ENCODE measurements at places on chromosomes 13 and 19.

GRCh38 chr13:110405597-110406450 lies 98.7 kb downstream of the COL4A2 start:
- DNase-seq: no peak

GRCh38 chr13:28953714-28954418 lies 133.7 kb downstream of the MTUS2 start:
- no peak for DNase-seq

- no peak for DNase-seq
Measured at GRCh38 chr13:91280801-91281200, 66.7 kb upstream of the MIR17HG start.

- DNase-seq: no peak
Measured at GRCh38 chr13:25352230-25352629, 19.5 kb upstream of the ATP8A2 start.

DNA sequence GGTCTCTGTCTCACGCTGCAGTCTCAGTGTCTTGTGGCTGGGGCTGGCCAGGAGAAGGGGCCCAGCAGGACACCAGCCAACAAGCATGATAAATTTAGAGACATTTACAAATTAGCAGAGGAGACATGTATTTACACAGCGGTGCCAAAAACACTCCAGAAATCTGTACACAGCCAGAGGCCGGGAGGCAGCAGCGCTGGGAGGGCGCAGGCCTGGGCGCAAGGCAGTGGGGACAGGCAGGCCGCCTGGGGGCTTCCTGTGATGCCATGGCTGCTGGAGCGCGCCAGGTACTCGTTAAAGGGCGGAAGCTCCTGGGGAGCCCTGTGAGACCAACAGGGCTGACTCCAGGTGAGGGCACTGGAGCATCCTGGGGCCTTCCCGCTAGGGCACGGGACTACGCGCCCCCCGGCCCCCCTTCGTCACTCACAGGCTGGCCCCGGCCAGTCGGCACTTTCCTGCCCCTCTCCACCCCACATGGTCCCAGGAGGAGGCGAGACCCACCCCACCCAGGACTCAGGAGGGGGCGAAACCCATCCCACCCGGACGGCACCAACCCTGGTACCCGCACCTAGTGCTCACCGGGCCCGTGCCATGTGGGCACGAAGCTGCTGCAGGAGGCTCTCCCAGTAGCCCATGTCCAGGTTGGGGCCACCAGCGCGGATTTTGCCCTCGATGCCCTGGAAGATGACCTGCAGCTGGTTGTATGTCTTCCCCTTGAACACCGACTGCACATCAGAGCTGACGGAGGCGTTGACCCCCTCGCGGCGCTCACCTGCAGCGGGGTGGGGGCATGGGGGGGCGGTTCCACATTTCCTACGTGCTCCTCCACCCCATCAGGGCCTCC lies 7.4 kb upstream of the TBXA2R start:
- DNase-seq: no peak

GRCh38 chr13:71829547-71829946 lies 37.5 kb downstream of the DACH1 start:
- no peak for DNase-seq

DNA sequence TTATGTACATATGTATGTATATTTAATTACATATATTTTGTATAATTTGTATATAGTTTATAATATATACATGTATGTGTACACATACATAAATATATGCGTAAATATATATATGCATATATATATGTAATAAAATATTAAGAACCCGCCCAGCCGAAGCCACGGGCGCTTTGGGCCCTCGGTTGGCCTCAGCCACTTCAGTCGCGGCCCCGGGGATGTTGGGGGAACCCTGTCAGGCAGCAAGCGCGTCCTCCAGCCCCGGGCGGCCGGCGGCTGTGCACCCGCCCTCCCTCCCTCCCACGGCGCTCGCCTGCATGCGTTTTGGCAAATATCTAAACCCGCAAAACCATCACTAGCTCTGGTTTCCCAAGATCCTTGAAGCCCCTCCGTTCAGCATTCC lies 7.9 kb upstream of the ZNF606 start:
- no peak for DNase-seq

- no peak for DNase-seq
Measured at GRCh38 chr13:64640002-64640401, 2590.1 kb downstream of the PCDH9 start.

DNA sequence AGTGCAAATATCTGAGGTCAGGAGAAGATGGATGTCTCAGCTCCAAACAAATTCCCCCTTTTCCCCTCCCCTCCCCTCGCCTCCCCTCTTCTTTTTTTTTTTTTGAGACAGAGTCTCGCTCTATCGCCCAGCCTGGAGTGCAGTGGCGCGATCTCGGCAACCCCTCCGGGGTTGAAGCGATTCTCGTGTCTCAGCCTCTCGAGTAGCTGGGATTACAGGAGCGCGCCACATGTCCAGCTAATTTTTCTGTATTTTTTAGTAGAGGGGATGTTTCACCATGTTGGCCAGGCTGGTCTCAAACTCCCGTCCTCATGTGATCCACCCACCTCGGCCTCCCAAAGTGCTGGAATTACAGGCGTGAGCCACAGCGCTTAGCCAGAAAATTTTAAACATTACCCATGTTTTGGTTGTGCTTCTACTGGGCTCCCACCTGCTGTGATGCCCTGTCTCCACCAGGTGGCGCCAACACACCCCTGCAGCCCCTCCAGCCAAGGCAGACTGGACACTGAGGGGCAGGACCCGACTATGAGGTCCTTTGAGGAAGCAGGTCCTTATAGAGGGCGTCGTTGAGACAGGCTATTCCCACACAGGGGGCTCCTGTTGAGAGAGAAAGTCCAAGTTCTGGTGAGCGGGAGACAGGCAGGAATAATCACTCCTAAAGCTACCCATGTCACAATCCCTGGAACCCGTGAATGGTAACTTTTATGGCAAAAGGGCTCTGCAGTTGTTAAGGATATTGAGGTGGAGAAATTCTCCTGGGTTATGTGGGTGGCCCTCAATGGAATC lies 6.3 kb downstream of the ERICH4 start:
- DNase-seq: peak; percentile 76

- DNase-seq: peak; percentile 59
Measured at GRCh38 chr19:13207846-13208671, 57.8 kb downstream of the IER2 start.

GRCh38 chr13:102751886-102752285 lies 21.7 kb downstream of the TEX30 start:
- DNase-seq: no peak

DNA sequence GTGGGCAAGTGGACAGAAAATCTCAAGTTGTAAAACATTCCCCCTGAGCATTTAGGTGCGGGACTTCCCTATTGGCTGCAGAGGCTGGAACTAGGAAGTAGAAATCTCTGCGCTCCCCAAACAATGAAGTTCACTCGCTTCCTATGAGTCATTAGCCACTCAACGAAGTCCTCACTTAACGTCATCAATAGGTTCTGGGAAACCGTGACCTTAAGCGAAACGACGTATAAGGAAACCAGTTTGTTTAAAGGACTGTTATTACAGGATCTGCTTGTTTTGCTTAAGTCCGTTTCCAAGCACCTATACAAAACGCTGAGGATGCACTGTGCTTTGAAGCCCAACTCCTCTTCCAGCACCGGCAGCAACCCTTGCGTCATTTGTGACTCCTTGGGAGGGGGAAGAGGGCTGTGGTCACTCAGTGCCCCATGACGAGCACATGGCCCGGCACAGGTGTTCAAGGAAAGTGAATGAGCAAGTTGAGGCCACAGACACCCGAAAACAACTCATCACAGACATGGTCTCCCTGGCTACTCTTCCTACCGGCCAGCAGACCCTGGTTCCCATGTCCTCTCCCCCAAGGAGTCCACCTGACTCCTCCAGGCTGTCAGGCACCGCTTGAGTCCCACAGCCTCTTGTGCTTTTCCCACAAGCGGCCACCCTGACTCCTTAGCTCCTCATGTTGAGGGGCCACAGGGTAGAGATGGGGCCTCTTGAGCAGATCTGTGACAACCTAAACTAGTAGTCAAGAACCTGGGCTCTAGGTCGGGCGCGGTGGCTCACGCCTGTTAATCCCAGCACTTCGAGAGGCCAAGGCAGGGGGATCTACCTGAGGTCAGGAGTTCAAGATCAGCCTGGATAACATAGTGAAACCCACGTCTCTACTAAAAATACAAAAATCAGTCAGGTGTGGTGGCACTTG lies 4.8 kb downstream of the RPS16 start:
- DNase-seq: peak; percentile 55

DNA sequence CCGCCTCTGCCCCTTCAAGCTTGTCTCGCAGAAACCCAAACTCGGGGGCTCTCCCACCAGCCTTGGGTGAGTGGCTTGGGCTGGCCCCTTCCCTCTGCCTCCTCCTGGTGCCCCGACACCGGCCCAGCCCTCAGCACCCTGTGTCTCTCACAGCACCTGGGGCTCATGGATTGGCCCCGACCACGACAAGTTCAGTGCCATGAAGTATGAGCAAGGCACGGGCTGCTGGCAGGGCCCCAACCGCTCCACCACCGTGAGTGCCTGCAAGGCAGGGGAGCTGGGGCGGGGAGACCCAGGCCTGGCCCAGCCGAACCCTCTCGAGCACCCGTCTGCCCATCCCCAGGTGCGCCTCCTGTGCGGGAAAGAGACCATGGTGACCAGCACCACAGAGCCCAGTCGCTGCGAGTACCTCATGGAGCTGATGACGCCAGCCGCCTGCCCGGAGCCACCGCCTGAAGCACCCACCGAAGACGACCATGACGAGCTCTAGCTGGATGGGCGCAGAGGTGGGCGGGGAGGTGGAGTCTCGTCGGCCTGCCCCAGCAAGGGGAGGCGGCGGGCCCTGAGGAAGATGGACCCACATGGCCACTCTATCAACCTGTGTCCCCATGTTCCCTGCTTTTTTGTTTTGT lies 13.6 kb downstream of the PRKCSH start:
- DNase-seq: no peak

DNA sequence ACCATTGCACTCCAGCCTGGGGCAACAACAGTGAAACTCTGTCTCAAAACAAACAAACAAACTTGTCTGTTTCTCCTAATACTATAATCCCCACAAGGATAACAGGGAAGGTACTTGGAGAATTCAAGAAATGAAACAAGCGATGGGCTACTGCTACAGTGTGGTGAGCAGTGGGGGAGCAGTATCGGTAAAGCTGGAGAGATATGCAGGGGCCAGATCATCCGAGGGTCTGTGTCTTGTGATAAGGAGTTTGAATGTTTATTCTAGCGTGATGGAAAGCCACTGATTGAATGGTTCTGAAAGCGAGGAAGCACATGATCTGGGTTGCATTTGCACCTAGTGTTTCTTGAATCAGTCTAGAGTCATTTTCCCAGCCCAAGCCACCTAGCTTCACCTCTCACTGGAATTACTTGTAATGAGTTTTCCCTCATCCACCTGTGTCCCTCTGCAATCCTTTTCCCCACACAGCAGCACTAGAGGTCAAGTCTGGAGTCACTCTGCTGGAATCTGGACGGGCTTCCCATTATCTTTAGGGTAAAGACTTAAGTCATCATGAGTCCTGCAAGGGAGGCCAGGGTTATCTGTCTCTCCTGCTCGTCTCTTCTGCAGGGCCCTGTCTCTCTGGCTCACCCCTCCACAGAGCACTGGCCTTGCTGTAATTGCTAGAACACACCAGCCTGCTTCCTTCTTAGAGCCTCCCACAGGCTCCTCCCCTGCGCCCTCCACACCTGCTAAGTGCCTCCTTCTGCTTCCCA lies 162.3 kb downstream of the KLF5 start:
- DNase-seq: no peak

DNA sequence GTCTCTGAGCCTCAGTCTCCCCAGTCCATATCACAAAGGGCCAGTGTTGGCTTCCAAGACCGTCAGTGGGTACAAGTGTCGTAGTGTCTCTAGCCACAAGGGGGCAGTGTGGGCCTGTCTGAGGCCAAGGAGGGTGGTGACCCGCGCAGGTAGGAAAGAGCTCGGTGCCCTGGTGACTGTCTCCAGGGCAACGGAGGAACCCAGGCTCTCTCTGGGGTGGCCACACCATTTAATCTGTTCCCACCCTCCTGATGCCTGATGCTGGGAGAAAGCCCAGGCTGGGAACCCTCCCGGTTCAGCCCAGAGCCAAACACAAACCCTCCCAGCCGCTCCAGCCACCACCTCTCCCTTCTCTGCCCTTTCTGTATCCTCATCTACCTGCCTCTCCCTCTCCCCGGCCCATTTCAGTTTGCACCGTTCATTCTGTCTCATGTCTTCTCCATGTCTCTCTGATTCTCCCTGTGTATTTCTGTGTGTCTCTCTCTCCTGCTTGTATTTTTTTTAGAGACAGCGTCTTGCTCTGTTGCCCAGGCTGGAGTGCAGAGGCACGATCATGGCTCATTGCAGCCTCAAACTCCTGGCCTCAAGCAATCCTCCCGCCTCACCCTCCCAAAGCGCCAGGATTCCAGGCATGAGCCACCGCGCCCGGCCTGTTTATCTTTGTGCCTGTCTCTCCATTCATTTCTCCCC lies 17.5 kb upstream of the MEIS3 start:
- peak; percentile 89 for DNase-seq

GRCh38 chr13:76148926-76149325 lies 512.8 kb downstream of the LMO7 start:
- no peak for DNase-seq

- DNase-seq: no peak
Measured at GRCh38 chr19:51714848-51715247, 8.9 kb downstream of the HAS1 start.

DNA sequence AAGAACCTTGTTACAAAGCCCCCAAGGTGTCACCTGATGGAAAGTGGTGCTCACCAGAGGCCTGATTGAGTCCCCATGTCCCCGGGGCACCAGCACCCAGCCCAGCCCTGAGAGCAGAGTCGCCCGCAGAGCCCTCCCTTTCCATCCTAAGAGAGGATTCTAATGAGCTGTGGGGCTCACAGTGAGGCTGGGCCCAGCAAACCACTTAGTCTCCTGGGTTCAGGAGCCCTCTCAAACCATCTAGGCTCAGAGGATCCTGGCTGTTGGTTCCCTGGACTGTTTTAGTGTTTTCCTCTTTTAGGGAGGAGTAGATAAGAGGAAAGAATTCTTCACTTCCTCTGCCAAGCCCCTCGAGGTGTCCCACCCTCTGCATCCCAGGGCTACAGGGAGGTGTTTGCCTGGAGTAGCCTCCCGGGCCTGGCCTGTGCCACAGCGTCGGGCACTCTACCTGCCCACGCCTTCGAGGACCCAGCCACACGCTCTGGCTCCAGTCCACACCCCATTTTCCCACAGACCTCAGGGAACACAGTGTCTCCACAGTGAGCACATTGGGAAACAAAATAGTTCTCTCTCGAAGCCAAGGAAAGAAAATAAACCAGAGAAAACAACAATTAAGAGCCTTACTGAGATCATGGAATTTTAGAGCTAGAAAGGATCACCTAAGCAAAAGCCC lies 34.4 kb downstream of the DHRS12 start:
- DNase-seq: no peak

GRCh38 chr19:953445-954271 lies 27.8 kb downstream of the ARID3A start:
- no peak for DNase-seq

DNA sequence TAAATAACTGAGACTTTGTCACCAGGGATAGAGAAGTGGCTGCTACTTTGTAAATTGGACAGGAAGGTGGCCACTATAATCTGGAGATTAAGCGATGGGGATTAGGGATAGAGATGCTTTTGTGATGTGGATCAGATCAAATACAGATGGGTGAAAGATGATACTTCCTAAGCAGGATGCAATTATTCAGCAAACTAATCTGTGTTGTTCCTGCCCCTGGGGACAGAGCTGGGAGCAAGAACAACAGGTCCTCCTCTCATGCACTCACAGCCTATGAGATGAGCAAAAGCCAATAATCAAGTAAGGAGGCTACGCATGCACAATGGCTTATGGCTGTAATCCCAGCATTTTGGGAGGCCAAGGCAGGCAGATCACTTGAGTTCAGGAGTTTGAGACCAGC lies 4.6 kb downstream of the RGL3 start:
- DNase-seq: no peak
